ENCODE measurements at places on chromosomes 16 and 17.

DNA sequence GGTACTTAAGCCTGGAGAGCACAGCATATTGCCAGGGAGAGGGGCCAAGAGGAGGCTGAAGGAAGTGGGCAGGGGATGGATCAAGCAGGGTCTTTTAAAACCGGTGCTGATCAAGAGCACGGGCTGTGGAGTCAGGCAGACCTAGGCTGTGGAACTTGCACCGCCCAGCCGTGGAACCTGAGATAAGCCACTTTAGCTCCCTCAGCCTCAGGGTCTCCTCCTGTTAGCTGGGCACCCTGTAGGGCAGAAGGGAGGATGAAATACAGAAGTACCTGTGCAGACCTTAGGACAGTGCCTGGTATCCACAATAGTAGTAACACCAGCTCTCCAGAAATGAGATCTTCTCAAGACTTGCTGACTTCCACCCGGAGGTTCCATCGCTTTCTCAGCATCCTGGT lies 9.3 kb downstream of the ODAD4 start:
- no peak for DNase-seq

DNA sequence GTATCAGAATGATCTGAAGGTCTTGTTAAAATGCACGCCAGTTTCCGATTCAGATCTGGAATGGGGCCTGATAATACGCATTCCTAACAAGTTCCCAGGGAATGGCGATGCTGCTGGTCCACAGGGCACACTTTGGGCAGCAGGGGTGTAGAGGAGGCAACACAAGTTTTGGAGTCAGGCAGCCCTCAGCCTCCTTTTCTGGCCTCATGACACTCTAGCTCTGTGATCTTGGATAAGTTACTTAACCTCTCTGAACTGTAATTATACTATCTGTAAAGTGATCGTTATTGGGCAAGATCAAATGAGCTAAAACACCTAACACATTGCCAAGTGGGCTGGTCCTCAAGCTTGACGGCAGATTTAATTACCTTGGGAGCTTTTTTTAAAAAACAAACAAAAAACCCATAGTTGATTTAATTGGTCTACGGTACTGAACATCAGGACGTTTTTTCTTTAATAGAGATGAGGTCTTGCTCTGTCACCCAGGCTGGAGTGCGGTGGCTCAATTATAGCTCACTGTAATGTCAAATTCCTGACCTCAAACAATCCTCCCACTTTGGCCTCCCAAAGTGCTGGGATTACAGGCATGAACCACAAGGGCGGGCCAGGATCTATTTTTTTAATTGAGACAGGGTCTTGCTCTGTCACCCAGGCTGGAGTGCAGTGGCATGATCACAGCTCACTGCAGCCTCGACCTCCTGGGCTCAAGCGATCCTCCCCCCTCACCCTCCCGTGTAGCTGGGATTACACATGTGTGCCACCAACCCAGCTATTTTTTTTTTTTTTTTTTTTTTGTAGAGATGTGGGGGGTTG lies 10.0 kb upstream of the MRPS23 start:
- no peak for DNase-seq

GRCh38 chr17:14307560-14308024 lies 6.7 kb downstream of the HS3ST3B1 start:
- no peak for DNase-seq

DNA sequence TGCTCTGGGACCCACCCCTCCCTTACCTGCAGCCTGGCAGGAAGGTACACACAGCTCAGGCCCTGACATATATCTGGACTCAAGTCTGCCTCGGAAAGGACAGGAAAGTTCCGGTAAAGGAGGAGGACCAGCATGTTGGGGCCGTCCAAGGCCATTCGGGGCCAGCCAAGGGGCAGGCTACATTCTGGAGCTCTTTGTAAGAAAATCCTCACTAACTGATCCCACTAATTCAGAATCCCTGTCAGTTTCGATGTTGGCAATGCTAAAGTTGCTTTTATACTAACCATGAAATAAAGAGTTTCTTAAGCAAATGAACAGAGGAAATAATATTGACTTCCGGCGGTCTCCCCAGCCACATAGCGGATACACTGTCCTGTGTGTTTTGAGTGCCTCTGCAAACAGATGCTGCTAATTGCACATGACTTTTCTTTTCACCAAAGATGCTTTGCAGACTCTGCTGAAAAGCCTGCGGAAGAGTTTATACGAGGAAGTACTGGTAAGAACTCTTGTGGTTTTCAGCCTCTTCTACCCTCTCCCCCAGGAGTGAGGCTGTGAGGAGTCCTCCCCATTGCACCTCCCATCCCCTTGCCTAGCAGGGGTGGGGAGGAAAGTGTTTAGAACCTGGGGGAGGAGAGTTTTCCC lies 54.8 kb downstream of the PLXDC1 start:
- DNase-seq: no peak

DNA sequence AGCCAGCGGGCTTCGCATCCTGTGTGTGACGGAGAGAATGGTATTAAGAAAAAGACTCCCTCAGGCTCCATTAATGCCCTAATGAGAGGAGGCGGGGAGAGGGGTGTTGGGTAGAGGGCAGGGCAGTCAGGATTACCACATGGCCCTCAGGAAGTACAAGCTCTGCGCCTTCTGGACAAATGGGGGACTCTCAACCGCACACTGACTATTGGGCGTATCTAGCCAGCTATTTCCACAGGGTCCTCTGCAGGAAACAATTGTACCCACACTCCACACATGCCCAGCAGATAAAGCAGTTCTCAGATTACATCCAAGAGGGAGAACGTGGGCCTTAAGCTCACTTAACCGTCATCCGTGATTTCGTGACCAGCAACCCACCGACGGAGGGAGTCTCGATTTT lies 14.7 kb downstream of the NXN start:
- DNase-seq: no peak

GRCh38 chr17:68455901-68456338 lies 1.4 kb downstream of the WIPI1 start:
- no peak for DNase-seq

- DNase-seq: no peak
Observed at GRCh38 chr16:72042157-72042660, 12.1 kb upstream of the HP start.

- peak; percentile 86 for DNase-seq
Observed at GRCh38 chr17:69358688-69359596, 32.0 kb upstream of the ABCA5 start.

DNA sequence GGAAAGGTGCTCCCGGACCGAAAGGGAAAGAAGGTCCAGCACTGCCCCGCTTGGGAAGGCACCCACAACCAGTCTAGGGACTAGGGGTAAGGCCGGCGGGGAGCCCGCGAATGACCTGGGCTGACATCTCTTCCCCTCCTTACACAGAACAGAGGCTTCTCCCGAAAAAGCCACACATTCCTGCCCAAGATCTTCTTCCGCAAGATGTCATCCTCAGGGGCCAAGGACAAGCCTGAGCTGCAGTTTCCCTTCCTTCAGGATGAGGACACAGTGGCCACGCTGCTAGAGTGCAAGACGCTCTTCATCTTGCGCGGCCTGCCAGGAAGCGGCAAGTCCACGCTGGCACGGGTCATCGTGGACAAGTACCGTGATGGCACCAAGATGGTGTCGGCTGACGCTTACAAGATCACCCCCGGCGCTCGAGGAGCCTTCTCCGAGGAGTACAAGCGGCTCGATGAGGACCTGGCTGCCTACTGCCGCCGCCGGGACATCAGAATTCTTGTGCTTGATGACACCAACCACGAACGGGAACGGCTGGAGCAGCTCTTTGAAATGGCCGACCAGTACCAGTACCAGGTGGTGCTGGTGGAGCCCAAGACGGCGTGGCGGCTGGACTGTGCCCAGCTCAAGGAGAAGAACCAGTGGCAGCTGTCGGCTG lies 1.5 kb downstream of the CNP start:
- DNase-seq: peak; percentile 39

DNA sequence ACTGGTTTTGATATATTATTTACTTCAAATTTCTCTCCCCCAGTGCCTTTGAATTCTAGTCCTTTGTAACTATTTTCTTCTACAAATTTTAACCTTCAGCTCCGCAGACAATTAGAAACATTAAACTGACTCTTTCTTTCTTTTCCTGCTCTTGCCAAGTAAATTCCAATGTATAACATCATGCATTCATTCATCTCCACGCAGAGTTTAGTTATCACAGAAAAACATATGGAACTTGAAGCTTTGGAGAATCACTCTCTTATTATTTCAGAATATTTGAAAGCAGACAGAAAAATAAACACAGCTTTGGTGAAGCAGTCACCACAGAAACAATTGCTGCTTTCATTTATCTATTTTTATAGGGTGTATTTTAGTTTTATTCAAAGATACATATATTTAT lies 778.7 kb upstream of the CDH8 start:
- DNase-seq: no peak

GRCh38 chr16:3610698-3611145 lies 684 bp downstream of the SLX4 start:
- peak; percentile 64 for DNase-seq

DNA sequence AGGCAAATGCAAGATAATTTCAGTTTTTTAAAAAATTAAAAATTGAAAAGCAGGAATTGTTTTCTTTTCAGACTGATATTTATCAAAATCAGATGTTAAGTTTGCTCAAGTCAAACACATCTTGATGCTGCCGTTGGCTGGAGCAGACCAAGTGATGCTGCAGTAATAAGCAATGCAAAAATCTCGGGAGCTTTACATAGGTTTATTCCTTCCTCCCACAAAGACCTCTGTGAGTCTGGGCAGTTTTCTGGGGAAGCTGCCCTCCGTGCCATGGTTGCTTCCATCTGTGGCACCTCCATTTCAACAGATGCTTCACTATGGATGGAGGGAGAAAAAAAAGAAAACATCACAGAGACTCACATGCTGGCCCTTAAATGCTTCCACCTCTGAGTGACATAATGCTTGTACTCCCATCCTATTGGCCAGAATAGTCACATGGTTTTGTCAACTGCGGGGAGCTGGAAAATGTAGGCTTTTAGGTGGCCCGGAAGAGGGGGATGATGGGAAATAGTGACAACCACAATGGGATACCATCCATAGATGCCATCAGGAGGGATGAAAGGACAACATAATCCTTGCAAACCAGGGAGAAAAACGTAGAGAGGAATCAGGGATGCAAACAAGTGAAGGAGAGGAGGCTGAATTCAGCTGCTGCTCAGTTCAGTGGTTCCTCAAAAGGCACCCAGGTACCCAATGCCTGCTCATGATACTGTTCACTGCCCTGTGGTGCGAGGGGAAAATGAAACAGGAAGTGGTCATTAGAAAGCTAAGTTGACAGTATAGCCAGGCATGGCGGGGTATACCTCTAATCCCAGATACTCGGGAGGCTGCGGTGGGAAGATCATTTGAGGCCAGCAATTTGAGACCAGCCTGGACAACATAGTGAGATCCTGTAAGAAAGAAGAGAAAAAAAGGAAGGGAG lies 13.5 kb upstream of the ERCC4 start:
- peak; percentile 74 for DNase-seq

- DNase-seq: no peak
Observed at GRCh38 chr17:4170639-4171280, 27.8 kb downstream of the CYB5D2 start.

DNA sequence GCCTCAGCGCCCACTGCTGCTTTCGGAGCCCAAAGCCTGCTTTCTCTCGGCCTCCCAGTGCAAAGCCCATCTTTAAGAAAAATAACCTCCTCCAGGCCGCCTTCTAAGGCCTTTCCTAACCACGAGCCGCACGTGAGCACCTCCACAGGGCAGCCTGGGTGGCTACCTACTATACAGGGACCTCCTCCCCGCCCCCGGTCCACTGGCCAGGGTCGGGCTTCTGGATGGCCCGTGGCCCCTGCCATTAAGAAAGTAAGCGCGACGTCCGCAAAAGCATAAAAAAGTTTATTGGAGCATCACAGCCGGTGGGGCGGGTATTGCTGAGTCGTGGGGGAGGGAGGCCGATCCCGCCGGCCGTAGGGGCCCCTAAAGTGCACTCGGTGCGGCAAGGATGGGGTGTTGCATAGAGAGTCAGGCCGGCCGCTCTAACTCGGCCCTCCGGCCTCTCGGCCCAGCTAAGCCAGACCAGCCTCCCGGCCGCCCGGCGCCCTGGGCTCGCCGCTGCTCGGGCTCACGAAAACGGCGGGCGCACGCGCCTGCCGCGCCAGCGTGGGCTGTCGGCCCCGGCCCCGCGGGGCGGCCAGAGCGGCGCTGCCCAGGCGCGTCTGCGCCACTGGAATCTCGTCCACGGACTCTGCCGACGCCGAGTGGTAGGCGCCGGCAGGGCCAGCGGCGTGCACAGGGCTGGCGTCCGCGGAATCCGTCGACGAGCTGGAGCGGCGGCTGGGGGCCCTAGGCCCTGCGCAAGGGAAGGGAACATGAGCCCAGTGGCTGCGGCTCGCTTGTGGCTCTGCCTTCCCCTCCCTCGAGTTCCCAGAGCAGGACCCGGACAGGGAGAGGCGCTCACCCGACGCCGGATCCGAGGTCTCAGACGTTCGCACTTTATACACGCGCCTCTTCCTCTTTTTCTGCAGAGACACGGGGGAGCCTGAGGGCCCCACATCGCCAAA lies 1.1 kb upstream of the TPPP3 start:
- DNase-seq: no peak

DNA sequence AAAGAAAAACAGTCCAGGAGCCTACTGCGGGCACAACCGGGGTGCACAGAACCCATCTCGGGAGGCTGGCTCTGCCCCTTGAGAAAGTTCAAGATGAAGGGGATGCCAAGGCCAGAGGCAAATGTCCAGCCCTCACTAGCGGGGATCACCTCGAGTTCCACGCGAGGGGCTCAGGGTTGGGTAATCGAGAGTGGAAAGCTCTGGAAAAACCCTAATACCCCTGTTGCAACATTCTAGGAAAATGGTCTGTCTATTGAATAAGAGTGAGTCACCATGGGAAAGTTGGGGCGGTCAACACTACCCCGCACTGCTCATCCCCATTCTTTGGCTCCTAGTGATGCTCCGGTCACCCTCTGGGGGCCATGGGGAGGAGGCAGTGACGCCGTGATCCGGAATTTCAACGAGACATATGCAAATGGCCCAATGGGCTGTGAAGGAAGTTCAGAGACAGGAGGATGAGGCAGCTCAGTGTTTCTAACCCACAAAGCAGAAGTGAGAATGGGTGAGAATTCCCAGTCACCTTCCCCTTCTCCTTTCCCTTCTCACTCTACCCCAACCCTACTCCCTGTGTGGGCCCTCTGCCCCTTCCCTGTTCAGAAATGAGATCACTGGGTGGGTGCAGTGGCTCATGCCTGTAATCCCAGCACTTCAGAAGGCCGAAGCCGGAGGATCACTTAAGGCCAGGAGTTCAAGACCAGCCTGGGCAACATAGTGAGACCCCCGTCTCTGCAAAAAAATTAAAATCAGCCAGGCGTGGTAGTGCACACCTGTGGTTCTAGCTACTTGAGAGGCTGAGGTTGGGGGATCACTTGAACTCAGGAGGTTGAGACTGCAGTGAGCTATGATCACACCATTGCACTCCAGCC lies 22.4 kb downstream of the SOCS3 start:
- peak; percentile 56 for DNase-seq

DNA sequence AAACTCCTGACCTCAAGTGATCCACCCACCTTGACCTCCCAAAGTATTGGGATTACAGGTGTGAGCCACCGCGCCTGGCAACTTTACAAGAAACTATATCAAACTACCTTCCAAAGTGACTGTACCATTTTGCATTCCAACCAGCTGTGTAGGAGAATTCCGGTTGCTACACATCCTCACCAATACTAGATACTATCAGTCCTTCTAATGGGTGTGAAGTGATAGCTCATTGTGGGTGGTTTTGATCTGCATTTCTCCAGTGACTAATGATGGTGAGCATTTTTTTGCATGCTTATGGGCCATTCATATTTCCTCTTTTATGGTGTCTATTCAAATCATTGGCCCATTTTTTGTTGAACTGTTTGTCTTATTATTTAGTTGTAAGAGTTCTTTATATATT lies 37.7 kb downstream of the SCNN1B start:
- no peak for DNase-seq
